ENCODE measurements at places on chromosomes 7 and 10. TPM values are rescaled to one million over a fixed set of nuclear protein-coding genes. Genes with fewer than 3 reads are reported as not detected.

RBM33 gene
- 90.4 TPM for total RNA-seq

SLC26A3 gene
- total RNA-seq = not detected

TMEM139 gene
- 12.0 TPM for total RNA-seq

ZNF804B gene
- total RNA-seq = 0.22 TPM

GRID1 gene
- total RNA-seq = 7.7 TPM

WEE2 gene
- not detected for total RNA-seq

EPO gene
- not detected for total RNA-seq

ATRNL1 gene
- 5.4 TPM for total RNA-seq

SFRP4 gene
- total RNA-seq = 28.2 TPM

IDI2 gene
- not detected for total RNA-seq

ZMIZ2 gene
- 24.7 TPM for total RNA-seq

AKR1C2 gene
- total RNA-seq = 52.2 TPM

SH2B2 gene
- total RNA-seq = 10.8 TPM

MAT1A gene
- not detected for total RNA-seq

CCL24 gene
- not detected for total RNA-seq

PDGFA gene
- total RNA-seq = 36.4 TPM

COL28A1 gene
- total RNA-seq = 116 TPM

PTN gene
- total RNA-seq = 7.5 TPM

NEUROD6 gene
- total RNA-seq = not detected

SHOC2 gene
- total RNA-seq = 50.9 TPM

PHKG1 gene
- total RNA-seq = 1.3 TPM

ADAM12 gene
- 1.5 TPM for total RNA-seq

CYP3A5 gene
- total RNA-seq = 42.9 TPM

PILRA gene
- 27.3 TPM for total RNA-seq

GRM3 gene
- total RNA-seq = not detected

AS3MT gene
- 5.4 TPM for total RNA-seq

Data from tibial nerve (tissue), 4 donors.